ENCODE measurements at places on chromosomes 7 and 10.

GRCh38 chr7:134044682-134045081 is 82.5 kb upstream of the LRGUK start:
- no peak for DNase-seq

DNA sequence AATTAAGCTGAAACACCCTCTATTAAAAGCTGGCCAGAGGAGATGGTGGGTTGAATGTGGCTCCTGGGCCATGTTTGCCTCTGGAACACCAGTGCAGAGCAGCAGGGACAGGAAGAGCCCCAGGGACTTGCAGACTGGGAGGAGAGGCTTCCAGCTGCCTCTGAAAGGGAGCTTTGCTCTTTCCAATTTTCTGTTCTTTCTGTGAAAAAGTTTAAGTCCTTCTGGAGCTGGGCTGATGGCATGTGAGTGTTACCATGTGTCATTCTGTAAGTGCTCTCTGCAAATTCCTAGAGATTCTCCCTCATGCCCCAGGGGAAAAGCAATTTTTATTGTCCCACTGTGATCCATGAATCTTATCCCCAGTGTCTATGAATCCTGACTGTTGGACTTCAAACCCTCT is 112.8 kb upstream of the LANCL2 start:
- no peak for DNase-seq

DNA sequence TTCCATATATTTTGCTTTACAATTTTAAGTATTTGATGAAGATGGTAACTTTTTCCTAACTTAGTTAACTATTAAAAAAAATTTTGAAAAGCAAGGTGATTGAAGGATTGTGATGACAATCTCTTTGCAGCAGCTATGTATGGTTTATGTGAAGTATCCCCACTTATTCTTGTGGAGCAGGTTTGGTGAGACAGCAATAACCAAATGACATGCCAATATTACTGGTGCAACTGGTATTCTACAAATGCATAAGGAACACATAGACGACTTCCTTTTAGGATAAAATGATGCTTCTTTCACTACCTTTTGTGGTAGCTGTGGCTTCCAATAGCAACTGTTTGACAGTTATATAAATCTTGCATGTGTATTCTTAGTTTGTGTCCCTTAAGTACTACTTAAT is 465.3 kb downstream of the PLXDC2 start:
- DNase-seq = no peak

DNA sequence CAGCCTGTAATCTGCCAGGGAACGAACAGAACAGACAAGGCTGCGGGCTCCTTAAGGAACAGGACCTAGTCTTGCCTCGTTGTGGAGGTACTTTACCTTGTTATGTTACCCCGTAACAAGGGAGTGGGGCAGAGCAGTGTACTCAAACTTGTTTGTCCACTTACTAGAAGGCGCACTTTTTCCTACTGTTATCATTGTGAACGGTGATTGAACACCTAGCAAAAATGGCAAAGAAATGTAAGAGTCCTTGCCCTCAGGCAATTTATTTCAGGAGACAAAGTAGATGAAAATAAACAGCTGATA is 620 bp upstream of the IMPDH1 start:
- no peak for DNase-seq

Measured in activated CD4-positive, alpha-beta T cell treated with anti-CD3 and anti-CD28 coated beads for 1 hour (primary cell).